NCI-H446 treated with DMSO at 0.1 percent for 48 hours (cell line): ENCODE measurements at places on chromosomes 5 and 9.

DNA sequence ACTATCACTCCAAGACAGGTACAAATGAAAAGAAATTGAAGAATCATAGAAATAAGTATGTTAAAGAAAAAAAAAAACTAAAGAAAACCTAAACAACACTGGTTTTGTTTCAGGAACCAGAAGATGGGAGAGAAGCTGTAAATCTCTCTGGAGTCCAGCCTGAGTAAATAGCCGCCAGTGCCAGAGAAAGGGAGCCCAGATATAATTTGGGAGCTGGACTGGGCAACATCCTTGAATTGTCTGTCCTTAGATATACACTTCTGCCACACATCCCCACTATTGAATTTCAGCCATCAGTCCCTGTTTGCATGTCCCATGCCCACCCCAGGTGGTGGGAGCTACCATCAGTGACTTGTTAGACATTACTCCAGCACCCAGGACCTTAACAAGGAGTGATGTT lies 979.6 kb downstream of the DTWD2 start:
- peak; percentile 29 for DNase-seq

DNA sequence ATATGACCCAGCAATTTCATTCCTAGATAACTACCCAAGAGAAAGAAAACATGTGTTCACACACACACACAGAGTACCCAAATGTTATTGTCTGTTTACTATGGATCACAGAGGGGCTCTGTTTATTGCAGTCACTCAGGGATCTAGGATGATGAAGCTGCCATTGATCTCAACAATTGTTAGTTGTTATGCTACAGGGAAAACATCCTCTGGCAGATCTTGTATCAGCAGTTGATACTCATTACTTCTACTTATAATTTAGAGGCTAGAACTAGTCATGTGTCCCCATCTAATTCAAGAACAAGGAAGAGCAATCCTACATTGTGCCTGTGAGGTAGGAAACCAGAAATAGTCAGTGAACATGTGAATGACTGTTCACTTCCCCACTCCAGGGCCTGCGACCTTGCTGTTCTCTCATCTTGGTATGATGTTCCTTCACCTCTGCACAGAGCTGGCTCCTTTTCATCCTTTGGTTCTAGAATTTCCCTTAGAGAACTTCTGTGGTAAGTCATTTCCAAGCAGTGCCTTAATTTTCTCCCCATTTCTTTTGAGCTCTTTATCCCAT lies 30.3 kb downstream of the NMUR2 start:
- no peak for DNase-seq

DNA sequence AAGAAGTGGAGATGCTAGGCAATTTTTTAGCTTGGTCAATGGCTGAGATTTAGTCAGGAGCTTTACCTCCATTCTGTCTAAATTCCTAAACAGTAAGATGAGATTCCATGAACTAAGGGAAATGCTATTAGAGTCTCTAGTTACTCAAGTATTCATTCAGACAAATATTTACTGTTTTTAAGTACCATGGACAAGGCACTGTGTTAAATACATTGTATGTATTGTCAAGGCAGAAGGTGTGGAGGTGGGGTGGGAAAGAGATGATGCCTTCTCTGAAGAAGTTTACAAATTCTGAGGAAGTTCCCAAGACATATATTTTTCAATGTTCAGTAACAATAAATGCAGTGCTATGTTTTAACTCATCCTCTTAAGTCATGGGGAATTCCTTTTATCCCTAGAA lies 459.9 kb upstream of the NMUR2 start:
- DNase-seq = no peak

- DNase-seq = no peak
Observed at GRCh38 chr9:123422635-123423310, 66.8 kb downstream of the CRB2 start.

GRCh38 chr5:123813264-123813663 lies 301.3 kb downstream of the CSNK1G3 start:
- no peak for DNase-seq

GRCh38 chr5:145393426-145393825 lies 441.7 kb downstream of the PRELID2 start:
- DNase-seq = no peak

DNA sequence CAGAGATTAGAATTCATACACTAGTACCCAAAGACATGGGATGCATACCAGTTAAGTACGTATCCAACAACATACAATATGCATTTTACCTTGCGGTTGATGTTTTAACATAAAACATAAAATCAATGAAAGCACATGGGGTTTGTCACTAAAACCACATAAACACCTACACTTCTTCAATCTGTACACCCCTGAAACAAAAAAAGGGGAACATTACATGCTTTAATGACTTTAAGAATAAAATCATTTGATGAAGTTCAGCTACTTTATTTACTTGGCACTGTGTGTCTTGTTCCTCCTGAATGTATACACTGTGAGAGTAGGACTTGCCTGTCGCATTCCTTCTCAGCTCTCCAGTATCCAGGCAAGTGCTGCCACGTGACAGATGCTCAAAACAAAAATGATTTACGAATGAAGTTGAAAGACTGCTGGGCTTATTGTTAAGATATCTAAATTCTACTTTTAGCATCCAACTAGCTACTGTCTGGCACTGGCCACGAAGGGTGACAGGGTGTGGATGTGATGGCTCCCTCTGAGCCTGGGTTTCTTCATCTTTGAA lies 21.0 kb downstream of the TNFSF15 start:
- no peak for DNase-seq

- DNase-seq = no peak
Observed at GRCh38 chr9:72203205-72203803, 54.1 kb downstream of the GDA start.

GRCh38 chr5:37940931-37941623 lies 101.2 kb upstream of the GDNF start:
- no peak for DNase-seq

DNA sequence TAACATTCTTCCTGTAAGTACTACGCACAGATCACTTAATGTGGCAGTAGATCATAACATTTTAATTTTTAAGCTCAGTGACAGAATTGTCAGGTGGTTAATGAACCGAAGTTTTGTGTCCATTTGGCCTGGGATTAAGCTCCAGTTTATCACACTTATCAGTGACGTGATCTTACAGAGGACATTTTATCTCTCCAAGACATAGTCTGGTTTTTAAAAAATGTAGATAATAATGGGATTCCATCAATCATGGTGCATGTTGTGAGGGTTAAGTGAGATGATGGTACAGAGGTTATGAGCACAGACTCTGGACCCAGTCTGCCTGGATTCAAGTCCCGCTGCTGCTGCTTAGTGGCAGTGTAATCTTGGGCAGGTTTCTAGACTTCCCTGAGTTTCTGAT lies 66.0 kb upstream of the ZFAND5 start:
- no peak for DNase-seq

- no peak for DNase-seq
Observed at GRCh38 chr9:115276621-115277020, 158.7 kb upstream of the TNC start.

- DNase-seq = no peak
Observed at GRCh38 chr5:4766101-4766500, 374.0 kb upstream of the ADAMTS16 start.

DNA sequence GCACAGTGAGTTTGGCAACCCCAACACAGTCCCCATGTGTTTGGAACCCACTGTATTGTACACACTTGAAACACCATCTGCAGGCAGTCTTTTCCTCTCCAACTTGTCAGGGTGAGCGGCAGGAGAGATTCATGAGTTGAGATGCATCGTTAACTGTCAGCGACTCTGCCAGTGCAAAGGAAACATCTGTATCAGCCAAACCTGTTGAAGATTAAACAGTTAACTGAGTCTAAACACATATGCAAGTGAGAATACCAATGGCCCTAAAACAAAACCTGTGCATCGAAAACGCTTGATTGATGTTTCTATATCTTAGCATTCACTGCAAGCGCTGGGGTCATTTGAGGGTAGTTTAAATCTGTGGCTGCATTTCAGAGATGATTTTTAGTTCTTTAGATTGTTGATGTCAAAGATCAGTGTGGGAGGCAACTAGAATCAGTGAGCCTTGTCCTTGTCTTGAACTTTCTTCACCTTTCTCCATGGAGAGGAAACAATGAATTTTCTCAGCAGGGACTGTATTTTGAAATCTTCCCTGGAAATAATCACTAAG lies 41.3 kb upstream of the PAM start:
- peak; percentile 63 for DNase-seq

DNA sequence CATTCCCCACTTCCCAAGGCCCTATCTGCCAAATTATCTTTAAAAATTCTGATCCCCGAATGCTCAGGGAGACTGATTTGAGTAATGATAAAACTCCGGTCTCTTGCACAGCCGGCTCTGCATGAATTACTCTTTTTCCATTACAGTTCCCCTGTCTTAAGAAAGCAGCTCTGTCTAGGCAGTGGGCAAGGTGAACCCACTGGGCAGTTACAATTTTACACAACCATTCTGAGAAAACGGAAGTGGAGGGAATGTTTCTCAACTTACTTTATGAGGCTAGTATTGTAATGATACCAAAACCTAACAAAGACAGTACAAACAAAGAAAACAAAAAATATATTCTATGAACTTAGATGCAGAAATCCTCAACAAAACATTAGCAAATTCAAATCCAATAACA lies 100.0 kb downstream of the MCTP1 start:
- no peak for DNase-seq

GRCh38 chr5:110510146-110510545 lies 216.3 kb downstream of the TMEM232 start:
- DNase-seq = no peak

GRCh38 chr9:93124793-93125192 lies 9.3 kb downstream of the NINJ1 start:
- DNase-seq = no peak

GRCh38 chr9:123478967-123479602 lies 123.1 kb downstream of the CRB2 start:
- DNase-seq = no peak

DNA sequence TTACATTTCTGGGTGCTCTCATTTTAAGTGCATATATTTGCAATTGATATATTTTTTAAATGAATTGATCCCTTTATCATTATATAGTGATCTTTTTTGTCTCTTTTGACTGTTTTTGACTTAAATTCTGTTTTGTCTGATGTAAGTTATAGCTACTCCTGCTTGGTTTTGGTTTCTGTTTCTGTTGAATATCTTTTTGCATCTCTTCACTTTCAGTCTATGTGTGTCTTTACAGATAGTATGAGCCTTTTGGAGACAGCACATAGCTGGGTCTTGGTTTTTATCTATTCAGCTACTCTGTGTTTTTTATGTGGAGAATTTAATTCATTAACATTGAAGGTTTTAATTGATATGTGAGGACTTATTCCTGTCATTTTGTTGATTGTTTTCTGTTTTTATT lies 311.3 kb downstream of the SPATA31D1 start:
- no peak for DNase-seq

DNA sequence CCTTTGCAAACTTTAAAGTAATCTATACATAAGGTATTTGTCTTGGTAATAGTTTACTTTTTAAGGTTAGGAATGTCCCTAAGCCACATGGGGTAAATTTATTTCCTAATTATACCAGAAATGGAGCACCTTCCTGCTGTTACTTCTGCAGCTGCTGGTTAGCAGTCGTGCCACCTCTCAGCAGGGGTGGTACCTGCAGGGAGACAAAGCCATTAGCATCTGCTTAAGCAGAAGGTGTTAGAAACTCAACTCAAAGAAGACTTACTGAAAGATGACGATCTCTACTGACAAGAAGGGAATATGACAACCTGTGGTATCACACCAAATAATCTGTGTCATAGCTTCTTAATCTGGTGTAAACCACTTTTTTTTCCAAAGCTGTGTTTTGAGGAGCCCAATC lies 173.7 kb downstream of the BRINP1 start:
- DNase-seq = no peak

- DNase-seq = no peak
Observed at GRCh38 chr5:108636135-108636853, 111.4 kb upstream of the FER start.

GRCh38 chr9:96884443-96884842 lies 30.1 kb upstream of the ZNF782 start:
- DNase-seq = no peak

DNA sequence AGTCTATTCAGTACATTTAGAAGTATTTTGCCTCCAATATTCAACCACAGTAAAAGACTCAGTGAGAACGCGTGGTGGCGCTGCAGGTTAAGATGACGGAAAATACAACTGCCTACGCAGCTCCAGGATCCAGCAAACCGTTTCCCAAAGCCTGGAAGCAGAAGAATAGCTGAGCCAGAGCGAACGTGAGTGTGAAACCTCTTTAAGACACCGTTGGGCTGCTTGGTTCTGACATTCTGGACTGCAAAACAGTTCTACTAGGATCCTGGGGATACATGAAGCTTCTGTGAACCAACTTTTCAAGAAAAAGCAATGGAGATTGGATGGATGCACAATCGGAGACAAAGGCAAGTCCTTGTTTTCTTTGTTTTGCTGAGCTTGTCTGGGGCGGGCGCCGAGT lies at the start of gene PCDHB16:
PCDHB16 (plus strand) TSS at position 140 of the 400 bp plus-strand sequence; CDS start at position 313, 173 bp downstream.
- no peak for DNase-seq

DNA sequence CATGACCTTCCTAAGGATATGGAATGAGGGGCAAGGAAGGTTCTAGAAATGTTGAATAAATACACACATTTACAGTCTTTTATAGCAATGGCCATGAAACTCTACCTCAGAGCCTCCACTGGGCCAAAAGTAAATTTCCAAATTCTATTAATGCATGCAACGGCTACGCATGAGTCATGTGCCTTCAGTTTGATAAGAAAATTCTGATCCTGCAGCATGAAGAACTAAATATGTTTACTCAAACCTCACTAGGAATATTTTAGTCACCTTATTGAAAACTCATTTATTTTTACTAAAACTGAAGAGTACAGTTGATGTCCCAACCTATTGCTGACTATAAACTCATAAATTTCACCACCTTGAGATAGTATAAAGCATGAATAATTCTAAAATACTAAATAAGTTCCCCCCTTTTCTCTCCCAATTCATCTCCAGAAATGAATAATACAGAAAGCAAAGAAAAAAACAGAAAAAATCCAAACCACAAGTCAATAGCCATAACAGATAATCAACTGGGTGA lies 92.4 kb downstream of the GNAQ start:
- no peak for DNase-seq

GRCh38 chr9:99085949-99086948 lies 18.7 kb upstream of the TGFBR1 start:
- DNase-seq = peak; percentile 37
